ENCODE measurements at places on chromosomes 3 and 15.

DNA sequence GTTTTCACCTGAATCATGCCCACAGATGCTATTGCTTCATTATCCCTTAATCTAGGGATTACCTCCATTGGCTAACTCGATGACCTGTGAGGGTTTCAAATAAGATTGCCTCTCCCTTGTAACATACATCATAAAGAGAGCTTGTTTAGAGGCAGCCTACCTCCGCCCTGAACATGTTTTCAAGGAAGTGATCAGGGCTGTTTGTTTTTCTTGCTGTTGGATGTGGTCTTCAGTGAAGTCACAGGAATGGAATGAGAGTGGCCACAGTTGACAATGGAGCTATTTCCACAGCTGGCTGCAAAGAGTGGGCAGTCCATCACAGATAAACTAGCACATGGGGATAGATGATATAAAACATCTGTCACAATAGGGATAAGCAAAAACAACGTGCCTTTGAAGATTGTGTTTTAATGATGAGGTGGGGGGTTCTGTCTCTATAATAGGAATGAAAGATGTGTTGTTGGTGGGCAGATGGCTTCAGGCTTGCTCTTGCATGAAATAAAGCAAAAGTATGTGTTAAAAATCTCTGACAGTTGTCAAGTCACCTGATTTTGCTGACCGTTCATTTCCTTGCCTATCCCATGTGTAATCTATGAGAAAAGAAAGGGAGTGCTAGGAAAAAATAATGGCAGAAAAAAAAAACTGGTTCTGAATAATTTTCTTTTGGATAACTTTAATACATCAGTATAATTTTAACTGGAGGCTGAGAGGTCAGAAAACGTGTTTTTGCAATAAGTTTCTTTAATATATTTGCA lies 642.3 kb downstream of the RBMS3 start:
- no peak for DNase-seq

DNA sequence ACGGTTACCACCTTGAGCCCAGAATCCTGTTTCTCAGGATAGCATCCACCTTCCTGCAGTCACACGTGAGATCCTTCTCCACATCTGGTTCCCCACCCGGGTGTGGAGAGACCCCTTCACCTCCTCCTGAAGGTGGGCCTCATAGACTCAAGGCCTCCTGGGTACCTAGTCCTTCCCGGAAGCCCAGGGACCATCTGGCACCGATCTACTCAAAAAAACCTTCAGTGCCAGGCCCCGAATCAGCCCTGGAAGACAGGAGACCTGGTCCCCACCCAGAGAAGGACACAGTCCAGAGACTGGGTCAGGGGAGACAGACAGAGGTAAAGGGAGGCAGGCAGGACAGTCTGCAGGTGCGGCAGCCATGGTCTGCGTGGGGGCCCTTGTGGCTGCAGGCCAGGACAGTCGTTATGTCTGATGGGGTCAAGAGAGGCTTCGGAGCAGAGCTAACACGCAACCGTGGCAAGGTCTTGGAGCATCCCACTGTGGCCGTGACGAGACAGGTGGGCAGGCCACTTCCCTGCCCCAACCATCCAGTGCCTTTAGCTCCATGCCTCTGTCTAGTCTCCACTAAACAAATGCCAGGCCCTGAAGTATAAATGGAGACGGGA lies 112.2 kb upstream of the ABHD17C start:
- DNase-seq, result no peak

DNA sequence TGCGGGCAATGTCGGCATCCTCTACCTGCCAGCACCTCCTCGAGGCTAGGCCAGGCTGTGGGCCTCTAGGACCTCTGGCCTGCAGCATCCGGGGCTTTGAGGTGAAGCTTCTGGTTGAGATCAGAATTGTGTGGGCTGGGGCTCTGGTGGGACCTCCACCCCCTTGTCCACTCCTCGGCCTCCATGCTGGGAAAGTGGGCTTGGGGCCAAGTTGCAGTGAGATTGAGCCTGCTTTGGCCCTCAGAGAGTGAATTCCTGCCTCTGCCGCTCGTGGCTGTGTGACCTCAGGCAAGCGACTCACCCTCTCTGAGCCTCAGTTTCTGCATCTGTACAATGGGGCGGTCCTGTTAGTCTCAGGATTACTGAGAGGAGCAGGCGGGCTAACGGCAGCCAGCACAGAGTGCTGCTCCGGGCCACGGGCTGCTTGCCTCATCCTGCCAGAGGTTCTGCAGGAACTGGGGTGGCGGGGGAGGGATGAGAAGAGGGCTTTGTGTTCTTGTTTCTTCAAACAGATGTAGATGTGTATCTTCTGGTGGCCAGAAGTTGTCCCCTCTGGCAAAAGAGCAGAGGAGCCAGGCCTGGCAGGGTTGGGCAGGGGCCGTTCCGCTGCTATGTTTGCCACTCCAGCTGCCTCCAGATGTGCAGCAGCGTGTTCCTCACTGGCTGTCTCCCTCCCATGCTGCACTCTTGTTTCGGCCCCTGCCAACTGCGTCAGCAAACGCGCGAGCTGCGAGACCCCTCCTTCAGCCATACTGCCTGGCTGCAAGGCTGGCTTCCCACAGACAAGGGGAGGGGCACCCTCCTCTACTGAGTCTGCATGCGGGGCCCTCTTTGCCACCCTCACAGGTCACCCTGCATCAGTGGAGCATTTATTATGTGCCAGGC lies 33.7 kb downstream of the FBLN2 start:
- DNase-seq, result no peak

- no peak for DNase-seq
Observed at GRCh38 chr3:137709011-137709601, 55.0 kb upstream of the SOX14 start.

DNA sequence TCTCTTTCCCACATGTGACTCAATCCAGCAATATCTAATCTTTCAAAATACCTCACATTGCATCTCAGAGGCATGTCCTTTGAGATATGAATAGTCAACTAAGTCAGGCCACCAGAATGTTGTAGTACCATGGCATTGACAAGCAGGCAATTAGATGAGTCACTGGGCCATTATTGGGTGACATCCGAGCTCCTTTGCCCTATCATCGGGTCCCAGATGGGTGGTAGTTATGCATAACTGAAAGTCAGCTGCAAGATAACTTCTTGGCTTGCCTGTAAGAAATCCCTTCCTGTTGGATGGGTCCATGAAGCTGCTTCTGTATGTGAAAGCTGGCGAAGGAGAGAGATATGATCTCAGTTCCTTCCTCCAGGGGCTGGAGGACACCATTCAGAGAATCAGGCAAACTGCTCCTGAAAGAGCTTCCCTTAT lies 32.8 kb downstream of the ARRDC4 start:
- DNase-seq, result no peak

GRCh38 chr3:13200946-13201345 lies 127.7 kb upstream of the IQSEC1 start:
- no peak for DNase-seq

GRCh38 chr15:36498916-36499315 lies 80.5 kb upstream of the CDIN1 start:
- no peak for DNase-seq

GRCh38 chr3:106082616-106083015 lies 213.8 kb upstream of the CBLB start:
- DNase-seq, result no peak

- DNase-seq, result no peak
Observed at GRCh38 chr3:4994144-4994730, 15.0 kb downstream of the BHLHE40 start.

DNA sequence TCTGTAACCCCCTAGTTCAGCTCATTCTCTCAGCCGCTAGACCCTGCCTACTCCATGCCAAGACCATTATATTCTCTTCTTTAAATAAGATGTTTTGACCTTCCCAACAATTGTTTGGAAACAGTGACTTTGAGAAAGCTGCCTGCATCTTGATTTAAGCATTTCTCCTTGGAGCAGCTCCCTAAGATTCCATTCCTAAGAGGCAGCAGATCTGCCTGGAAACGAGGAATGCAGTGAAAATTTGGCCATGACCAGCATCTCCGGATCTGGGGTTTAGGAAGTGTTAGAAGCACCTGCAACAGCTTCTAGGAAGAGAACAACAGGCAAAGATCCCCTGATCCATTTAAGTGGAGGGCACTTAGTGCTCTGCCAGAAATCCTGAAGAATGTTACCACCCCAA lies 235.7 kb downstream of the NTRK3 start:
- DNase-seq, result no peak

DNA sequence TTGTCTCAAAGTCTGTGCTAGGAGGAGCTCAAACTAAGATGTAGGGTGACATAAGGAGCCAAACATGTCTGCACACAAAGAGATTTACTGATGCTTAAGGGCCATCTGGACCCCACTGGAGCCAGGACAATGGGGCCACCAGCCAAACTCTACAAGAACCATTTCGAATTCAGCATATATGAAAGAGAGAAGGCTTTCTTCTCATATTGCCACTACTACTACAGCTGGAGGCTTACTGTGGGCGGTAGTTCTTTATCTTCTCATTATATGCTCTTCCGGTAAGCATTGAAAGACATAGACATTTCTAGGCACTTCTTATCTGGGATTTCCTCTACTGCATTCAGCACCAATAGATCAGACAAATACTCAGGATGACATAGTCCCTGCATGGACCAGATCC lies 404.4 kb upstream of the PROK2 start:
- DNase-seq, result no peak

- DNase-seq, result no peak
Observed at GRCh38 chr3:188209740-188210139, 55.8 kb downstream of the LPP start.

GRCh38 chr15:78315686-78316282 lies 16.4 kb upstream of the SKIC8 start:
- DNase-seq, result no peak

DNA sequence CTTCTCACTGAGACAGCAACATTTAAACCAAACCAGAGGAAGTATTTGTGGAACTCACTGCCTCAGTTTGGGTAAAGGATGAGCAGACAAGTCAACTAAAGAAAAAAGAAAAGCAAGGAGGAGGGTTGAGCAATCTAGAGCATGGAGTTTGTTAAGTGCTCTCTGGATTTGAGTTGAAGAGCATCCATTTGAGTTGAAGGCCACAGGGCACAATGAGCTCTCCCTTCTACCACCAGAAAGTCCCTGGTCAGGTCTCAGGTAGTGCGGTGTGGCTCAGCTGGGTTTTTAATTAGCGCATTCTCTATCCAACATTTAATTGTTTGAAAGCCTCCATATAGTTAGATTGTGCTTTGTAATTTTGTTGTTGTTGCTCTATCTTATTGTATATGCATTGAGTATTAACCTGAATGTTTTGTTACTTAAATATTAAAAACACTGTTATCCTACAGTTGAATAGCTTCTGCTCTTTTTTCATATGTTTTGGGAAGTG lies 23.3 kb downstream of the CLDN18 start:
- no peak for DNase-seq

DNA sequence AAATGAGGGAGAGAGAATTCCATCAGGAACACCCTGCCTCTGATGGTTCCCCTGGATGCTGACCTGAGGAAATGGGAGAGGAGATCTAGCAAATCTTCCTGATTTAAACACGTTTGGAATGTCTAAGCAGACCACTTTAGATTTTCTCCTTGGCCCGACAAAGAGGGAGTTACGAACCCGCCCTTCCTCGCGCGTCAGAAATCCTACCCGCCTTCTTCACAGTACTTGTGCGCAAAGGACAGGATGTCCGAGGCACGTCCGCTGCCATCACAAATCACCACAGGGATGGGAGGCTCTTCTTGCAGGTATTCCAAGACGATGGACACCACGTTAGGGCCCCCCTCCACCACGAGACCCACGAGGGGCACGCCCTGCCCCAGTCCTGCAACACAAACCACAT lies 38.6 kb downstream of the TRPM1 start:
- no peak for DNase-seq

DNA sequence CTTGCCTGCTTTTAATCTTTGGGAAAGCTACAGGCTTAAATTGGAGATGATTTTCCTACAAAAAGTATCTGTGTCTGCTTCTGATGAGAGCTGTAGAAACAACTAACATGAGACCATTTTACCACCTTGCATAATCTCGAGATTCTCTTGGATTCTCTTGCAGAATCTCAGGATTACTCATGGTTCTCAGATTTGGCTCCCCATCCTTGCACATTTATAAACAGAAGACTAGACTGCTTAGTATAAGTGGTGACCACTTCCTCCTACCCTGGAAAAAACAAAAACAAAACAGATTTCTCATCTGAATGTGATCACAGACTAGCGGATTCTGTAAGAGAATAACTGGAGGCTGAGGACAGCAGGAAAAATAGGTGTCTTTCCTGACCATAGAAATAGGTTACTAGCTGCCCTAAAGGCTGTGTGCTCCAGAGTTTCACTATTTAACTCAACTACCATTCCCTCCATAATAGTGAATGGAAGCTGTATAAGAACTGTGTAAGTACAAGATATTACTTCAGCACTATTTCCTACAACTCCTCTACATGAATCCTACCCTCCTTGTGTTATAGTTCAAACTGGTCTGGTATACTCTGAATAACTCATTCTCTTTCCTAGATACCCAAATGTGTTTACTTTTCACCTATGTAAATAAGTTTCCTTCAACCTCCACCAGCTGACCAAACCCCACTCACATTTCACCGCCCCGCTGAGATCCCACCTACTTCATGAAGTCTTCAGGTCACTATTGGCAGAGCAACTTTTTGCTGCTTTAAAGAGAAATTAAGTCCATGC lies 122.2 kb upstream of the C2CD4B start:
- no peak for DNase-seq

DNA sequence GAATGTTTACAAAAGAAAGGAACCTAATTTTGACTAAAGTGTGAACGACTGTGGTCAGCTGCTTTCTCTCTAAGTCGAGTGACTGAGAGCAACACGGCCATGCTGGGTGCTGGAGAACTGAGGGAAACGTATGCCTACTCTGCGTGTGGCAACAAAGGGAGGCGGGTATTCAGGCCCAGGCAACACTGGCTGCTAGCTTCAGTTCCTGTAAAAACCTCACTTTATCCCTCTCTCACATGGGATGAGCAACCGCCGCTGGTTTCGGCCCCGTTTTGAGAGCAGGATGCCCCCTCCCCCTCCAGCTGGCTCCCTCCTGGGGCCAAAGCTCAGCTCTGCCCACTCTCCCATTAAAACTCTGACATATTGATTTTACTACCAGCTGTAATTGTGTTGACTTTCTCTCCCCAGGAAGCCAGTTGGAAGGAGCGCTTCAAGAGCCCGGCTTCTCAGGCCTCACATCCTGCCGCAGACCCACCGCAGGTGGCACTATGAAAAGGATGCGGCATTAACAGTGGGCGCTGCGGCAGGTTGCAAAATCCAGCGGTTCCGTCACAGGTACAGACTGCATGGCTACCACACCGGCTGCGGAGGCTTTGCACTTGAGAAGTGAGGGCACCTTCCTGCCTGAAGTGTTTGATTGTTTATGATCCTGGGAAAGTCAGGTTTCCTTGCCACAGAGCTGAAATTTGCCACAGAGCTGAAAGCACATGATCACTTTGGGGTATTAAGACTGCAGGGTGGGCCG lies 12.7 kb downstream of the PLXND1 start:
- DNase-seq, result peak; percentile 52

GRCh38 chr15:96183514-96183850 lies 147.0 kb upstream of the NR2F2 start:
- no peak for DNase-seq

- DNase-seq, result no peak
Observed at GRCh38 chr3:116338713-116339112, 106.6 kb downstream of the LSAMP start.

DNA sequence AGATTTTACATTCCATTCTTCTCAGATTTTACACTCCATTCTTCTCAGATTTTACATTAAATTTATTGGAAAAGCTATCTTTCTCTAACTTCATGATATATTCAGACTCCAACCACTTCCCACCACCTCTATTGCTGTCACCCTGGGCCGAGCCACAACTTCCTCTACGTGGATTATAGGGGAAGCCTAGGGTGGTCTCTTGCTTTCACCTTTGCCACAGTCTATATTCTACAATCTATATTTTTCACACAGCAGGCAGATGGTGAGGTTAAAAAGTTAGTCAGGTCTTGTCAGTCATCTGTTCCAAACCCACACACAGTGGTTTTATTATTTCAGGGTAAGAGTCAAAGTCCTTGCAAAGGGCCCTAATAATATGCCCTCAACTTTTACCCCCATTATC lies 370.8 kb upstream of the SUCLG2 start:
- no peak for DNase-seq

All from CD8-positive, alpha-beta T cell (primary cell).